Body of pancreas (tissue), 4 donors: ENCODE measurements at places on chromosomes 5 and 9. TPM values are rescaled to one million over a fixed set of nuclear protein-coding genes. Genes with fewer than 3 reads are reported as not detected.

HACD4 gene
- 0.99 TPM for total RNA-seq

ADAMTS13 gene
- total RNA-seq: 2.3 TPM

S1PR3 gene
- total RNA-seq: 6.6 TPM

QRFP gene
- not detected for total RNA-seq

MSMP gene
- not detected for total RNA-seq

ZNF483 gene
- 8.6 TPM for total RNA-seq
